ENCODE measurements at places on chromosomes 11 and 22. TPM values are rescaled to one million over a fixed set of nuclear protein-coding genes. Genes with fewer than 3 reads are reported as not detected.

The RTN4RL2 gene
- 6.5 TPM for total RNA-seq

GRCh38 chr22:49633010-49633324 lies 194.7 kb downstream of the BRD1 start:
- H3K36me3 ChIP-seq: no peaks in the 10 kb centered on the region
- DNase-seq: no peak
- H3K27ac ChIP-seq: no peak overlapping the region
- H3K4me1 ChIP-seq: no peaks in the 10 kb centered on the region
- H3K27me3 ChIP-seq: peaks cover 47% of the 10 kb centered on the region

GRCh38 chr11:131572423-131572822 lies 202.0 kb downstream of the NTM start:
- H3K27ac ChIP-seq: no peak overlapping the region
- peaks cover 47% of the 10 kb centered on the region for H3K27me3 ChIP-seq
- no peak overlapping the region for H3K4me3 ChIP-seq
- no peaks in the 10 kb centered on the region for H3K36me3 ChIP-seq

The HARBI1 gene
- total RNA-seq: 1.7 TPM
